ENCODE measurements at places on chromosomes 1 and 21. TPM values are rescaled to one million over a fixed set of nuclear protein-coding genes. Genes with fewer than 3 reads are reported as not detected.

SRP9 gene
- polyA plus RNA-seq = 187 TPM

GRCh38 chr1:47189844-47190508 lies at the start of gene PDZK1IP1:
TSS of gene PDZK1IP1 (minus strand) at chr1:47190036. CDS start at chr1:47189932, 104 bp downstream.
- no peak within 1 kb of the TSS for H3K27ac ChIP-seq
- peaks cover 12% of the 10 kb centered on the region for H3K4me1 ChIP-seq
- peak; percentile 40 for DNase-seq
- H3K36me3 ChIP-seq = no peaks in the 10 kb centered on the region

GRCh38 chr1:225424562-225425200 lies 3.2 kb downstream of the LBR start:
- no peak for DNase-seq
- H3K27ac ChIP-seq = no peak overlapping the region
- H3K4me3 ChIP-seq = no peak overlapping the region
- no peaks in the 10 kb centered on the region for H3K27me3 ChIP-seq
- H3K4me1 ChIP-seq = peaks cover 10% of the 10 kb centered on the region
- H3K36me3 ChIP-seq = no peaks in the 10 kb centered on the region

DNA sequence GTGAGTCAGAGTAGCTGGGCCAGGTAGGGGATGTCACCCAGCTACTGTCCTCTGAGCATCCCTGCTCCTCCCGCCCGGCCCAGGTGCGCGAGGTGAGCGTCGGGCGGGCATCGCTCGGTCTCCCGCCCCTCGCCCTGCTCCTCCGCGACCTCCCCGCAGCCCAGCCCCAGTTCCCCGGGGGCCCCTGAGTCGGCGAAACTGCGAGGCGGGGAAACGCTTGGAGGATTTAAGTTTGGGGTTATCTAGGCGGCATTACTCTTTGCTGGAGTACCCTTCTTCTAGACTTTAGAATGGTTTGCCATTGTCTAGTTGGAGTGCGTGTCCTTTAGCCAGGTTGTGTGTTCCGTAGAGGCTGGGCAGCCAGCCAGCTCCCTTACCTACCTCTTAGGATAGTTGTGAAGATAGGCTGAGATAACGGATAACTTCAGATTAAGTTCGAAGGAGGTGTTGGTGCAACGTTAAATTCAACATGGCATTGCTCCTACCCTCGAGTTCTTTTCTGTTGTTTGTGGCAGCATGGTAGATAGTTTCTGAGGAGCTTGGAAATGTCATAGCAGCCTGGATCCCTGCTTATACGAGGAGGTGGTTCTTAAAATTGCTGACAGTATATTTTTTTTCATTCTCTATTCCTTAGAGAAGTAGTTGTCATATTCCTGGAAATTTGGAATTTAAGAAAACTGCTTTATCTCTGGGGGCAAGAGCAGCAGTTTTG lies 697 bp downstream of the AGO3 start:
- peak overlapping the region; percentile 94 for H3K27ac ChIP-seq
- no peaks in the 10 kb centered on the region for H3K4me1 ChIP-seq
- no peak for DNase-seq
- peak overlapping the region; percentile 82 for H3K4me3 ChIP-seq
- H3K27me3 ChIP-seq = no peaks in the 10 kb centered on the region
- H3K36me3 ChIP-seq = no peaks in the 10 kb centered on the region

AUNIP gene
- polyA plus RNA-seq = 0.23 TPM

DNA sequence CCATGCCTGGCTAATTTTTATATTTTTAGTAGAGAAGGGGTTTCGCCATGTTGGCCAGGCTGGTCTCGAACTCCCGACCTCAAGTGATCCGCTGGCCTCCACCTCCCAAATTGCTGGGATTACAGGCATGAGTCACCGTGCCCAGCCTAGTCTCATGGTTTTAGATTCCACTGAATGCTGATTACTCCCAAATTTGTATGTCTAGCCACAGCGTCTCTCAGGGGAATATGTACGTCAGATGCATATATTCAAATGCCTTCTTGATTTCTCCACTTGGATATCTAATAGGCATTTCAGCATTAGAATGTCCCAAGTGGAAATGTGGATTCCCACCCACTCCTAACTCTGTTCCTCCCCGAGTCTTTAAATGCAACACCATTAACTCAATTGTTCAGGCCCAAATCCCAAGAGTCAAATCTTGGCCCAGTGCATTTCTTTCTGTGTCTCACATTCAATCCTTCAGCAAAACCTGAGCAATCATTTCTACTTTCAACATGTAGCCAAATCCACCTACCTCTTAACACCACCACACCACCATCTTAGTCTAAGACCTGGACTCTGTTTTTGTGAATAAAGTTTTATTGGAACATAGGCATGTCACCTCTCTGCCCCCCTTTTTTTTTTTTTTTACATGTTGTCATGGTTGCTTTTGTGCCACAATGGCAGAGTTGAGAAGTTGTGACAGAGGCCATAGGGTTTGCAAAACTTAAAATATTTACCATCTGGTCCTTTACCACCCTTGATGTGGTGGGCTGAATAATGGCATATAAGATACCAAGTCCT lies 9.8 kb upstream of the CAMTA1 start:
- H3K4me1 ChIP-seq = no peaks in the 10 kb centered on the region
- no peak for DNase-seq
- no peak overlapping the region for H3K4me3 ChIP-seq
- no peaks in the 10 kb centered on the region for H3K36me3 ChIP-seq
- H3K27me3 ChIP-seq = no peaks in the 10 kb centered on the region
